Hair follicle dermal papilla cell (primary cell): ENCODE measurements at places on chromosomes 2 and 18. TPM values are rescaled to one million over a fixed set of nuclear protein-coding genes. Genes with fewer than 3 reads are reported as not detected.

FAM110C gene
- total RNA-seq: under 0.01 TPM in 1 of 2 replicates, not detected in the other

CGREF1 gene
- total RNA-seq: 1.5 and 1.9 TPM in 2 replicates

HS1BP3 gene
- total RNA-seq: 42.7 and 44.8 TPM in 2 replicates

FAM161A gene
- 0.61 and 1.6 TPM in 2 replicates for total RNA-seq

STK39 gene
- 19.5 and 19.8 TPM in 2 replicates for total RNA-seq
